Activated CD4-positive, alpha-beta T cell treated with anti-CD3 and anti-CD28 coated beads for 24 hours (primary cell): ENCODE measurements at places on chromosomes 4 and X.

DNA sequence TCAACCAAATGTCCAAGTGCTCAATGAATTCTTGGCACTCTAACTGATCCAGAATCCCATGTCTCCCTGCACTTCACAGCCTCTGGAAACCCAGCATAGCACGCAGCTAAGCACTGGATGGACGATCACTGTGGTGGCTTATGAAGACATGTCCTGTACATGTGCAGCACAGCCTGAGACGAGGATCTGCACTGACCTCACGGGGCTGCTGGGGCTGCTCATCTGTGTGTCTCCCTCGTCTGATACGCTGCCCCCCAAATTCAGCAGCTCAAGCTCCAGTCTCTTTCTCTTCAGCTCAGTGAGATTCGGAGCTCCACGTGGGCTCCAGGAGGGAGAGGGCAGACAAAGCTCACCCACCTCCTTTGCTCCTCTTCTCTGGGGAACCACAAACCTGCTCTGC lies 126.9 kb downstream of the CPZ start:
- DNase-seq = no peak

GRCh38 chr4:56680266-56680665 lies 830 bp downstream of the HOPX start:
- no peak for DNase-seq

GRCh38 chrX:40727093-40727492 lies 8.2 kb downstream of the MED14 start:
- no peak for DNase-seq

GRCh38 chrX:40484408-40485091 lies 96.2 kb upstream of the ATP6AP2 start:
- no peak for DNase-seq

DNA sequence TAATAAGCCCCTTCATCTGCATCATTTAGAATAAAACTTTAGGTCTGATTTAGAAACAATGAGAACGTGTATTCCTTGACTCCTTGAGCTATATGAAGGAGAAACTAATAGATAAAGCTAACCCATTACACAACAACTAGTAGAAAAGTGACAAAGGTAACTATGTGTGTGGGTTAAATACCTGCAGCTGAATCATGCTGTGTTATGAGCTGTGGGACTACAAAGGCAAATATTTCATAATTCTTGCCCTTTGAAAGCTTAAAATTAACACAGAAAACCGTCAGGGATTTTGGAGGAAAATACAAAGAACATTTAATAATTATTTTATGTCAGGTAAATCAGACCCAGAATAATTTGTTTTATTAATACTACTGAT lies 898 bp upstream of the NDP start:
- no peak for DNase-seq

GRCh38 chr4:158758142-158758541 lies 10.7 kb upstream of the FNIP2 start:
- no peak for DNase-seq

DNA sequence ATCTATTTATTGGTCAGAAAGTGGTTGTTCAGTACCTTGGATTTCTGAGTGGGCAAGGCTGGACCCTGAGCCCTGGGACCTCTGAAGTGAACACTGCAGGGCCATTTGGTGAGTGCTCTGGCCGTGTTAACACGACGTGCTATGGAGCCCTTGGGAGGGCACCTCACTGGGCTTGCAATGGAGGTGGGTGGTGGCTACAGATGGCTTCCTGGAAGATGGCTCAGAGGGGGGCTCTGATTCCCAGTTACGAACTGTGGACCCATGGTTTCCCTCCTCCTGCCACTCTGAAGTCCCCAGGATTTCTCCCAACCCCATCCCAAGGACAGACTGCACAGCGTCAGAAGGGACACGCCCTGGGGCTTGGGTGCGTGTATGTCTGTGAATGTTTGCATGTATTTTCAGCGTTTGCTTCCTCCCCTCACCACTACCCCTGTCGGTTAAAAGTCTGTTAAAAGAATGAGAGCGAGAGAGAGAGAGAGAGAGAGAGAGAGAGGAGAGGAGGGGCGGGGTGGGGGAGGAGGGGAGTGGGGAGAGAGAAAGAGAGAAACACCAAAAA lies 3.7 kb upstream of the RHOH start:
- no peak for DNase-seq

GRCh38 chr4:88981993-88982392 lies 75.0 kb downstream of the FAM13A start:
- DNase-seq = no peak

DNA sequence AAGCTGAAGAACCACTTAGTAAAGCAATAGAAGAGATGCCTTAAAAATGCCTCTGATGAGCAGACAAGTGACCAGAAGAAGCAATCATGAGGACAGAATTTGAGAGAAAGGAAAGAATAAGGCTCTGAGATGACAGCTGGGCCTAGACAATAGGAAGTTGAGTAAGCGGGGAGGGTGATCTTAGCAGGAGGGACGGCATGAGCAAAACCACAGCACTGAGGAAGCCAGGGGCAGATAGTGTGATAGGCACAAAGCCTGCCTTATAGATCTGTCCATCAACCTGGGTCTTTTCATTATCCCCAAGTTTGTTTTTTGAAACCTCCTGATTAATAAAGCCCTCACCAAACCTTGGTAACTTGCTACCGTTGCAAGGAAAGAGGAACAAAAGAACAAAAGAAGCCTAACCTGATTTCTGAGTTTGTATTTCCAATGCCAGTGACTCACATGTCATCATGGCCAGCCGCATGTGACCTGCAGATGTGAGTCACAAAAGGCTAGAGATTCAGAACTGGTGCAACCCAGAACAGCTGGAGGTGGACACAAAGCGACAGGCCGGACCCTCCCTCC lies 55.7 kb upstream of the PPARGC1A start:
- DNase-seq = no peak

DNA sequence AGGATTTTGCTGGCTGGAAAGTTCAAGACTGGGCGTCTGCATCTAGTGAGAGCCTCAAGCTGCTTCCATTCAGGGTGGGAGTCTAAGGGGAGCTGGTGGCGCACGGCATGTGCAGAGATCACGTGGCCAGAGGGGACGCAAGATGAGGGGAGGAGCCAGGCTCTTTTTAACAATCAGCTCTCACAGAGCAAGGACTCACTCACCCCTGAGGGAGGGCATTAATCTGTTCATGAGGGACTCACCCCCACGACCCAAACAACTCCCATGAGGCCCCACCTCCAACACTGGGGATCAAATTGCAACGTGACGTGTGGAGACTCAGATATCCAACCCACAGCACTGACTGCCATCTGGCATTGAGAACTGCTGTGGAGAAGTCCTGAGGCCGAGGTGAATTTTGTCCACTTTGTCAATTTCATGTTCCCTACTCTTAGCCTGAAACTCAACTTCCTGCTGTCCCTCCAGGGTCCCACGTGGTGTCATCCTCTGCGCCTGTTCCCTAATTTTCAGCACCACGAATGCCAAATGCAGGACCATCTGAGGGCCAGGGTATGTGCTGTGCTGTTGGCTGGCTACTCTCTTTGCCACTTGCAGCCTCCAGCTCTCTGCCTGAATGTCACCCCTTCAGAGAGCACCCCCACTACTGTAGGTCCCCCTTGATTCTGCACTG lies 5.6 kb downstream of the ZFP92 start:
- DNase-seq = no peak

GRCh38 chr4:14816623-14817261 lies 185.5 kb upstream of the CPEB2 start:
- DNase-seq = no peak

DNA sequence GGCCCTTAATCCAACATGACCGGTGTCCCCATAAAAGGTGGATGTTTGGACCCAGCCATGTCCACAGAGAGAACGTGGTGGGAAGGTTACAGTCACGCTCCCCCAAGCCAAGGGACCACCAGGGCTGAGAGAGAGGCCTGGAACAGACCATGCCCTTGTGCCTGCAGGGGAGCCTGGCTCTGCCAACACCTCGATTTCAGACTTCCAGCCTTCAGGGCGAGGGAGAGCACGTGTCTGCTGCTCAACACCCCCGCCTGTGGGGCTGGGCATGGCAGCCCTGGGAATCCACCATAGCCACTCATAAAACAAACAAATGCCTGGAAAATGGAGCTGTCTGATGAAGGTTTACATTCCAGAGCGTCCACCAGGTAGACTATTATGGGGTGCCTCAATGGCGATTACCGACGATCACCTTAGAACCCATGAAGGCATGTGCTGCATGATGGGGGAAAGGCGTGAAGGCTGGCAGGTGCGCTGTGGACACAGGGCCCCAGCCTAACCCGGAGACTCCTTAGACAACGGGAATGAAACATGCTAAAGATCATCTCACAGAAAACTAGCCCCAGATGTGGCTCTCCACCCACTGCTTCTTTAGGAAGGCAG lies 42.3 kb upstream of the HMX1 start:
- no peak for DNase-seq

- no peak for DNase-seq
Measured at GRCh38 chrX:103586314-103586646, 965 bp downstream of the TCEAL4 start.

DNA sequence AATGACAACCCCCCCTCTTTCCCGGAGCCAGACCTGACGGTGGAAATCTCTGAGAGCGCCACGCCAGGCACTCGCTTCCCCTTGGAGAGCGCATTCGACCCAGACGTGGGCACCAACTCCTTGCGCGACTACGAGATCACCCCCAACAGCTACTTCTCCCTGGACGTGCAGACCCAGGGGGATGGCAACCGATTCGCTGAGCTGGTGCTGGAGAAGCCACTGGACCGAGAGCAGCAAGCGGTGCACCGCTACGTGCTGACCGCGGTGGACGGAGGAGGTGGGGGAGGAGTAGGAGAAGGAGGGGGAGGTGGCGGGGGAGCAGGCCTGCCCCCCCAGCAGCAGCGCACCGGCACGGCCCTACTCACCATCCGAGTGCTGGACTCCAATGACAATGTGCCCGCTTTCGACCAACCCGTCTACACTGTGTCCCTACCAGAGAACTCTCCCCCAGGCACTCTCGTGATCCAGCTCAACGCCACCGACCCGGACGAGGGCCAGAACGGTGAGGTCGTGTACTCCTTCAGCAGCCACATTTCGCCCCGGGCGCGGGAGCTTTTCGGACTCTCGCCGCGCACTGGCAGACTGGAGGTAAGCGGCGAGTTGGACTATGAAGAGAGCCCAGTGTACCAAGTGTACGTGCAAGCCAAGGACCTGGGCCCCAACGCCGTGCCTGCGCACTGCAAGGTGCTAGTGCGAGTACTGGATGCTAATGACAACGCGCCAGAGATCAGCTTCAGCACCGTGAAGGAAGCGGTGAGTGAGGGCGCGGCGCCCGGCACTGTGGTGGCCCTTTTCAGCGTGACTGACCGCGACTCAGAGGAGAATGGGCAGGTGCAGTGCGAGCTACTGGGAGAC lies 1.6 kb downstream of the PCDH10 start:
- no peak for DNase-seq

GRCh38 chr4:38377195-38377594 lies 286.8 kb upstream of the KLF3 start:
- DNase-seq = no peak

GRCh38 chr4:176340871-176341685 lies 21.3 kb downstream of the SPCS3 start:
- no peak for DNase-seq
